ENCODE measurements at places on chromosomes 13 and 19. TPM values are rescaled to one million over a fixed set of nuclear protein-coding genes. Genes with fewer than 3 reads are reported as not detected.

USHBP1 gene
- polyA plus RNA-seq = 0.05 TPM

LILRA5 gene
- polyA plus RNA-seq = not detected

STARD13 gene
- 5.7 TPM for polyA plus RNA-seq

DIRAS1 gene
- polyA plus RNA-seq = 9.0 TPM

ATP4B gene
- not detected for polyA plus RNA-seq

ACER1 gene
- not detected for polyA plus RNA-seq

CRB3 gene
- not detected for polyA plus RNA-seq

DNA sequence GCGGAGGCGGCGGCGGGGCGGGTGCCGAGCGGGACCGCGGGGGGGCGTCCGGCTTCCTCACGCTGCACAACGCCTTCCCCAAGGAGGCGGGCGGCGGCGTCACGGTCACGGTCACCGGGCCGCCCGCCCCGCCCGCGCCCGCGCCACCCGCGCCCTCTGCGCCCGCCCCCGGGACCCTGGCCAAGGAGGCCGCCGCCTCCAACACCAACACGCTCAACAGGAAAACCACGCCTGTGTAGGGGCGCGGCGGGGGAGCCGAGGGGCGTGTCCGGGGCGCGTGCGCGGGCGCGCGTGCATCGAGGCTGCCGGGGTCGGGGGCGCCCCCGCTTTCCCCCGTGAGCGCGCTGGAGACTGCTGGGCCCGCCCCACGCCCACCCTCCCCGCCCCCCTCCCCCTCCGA is 8.8 kb upstream of the CACNG6 start:
- DNase-seq = peak; percentile 80

DNA sequence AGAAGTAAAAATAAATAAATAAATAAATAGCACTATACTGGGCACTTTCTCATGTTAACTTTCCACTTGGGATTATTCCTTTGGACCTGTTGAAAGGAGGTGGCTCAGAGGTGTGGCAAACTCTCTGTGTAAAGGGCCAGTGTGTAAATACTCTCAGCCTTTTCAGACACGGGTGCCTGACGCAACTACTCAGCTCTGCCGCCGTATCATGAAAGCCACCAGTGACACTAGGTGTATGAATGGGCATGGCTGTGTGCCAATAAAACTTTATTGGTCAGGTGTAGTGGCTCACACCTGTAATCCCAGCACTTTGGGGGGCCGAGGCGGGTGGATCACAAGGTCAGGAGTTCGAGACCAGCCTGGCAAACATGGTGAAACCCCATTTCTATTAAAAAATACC is 20.1 kb upstream of the SLC39A3 start:
- no peak for DNase-seq

DNA sequence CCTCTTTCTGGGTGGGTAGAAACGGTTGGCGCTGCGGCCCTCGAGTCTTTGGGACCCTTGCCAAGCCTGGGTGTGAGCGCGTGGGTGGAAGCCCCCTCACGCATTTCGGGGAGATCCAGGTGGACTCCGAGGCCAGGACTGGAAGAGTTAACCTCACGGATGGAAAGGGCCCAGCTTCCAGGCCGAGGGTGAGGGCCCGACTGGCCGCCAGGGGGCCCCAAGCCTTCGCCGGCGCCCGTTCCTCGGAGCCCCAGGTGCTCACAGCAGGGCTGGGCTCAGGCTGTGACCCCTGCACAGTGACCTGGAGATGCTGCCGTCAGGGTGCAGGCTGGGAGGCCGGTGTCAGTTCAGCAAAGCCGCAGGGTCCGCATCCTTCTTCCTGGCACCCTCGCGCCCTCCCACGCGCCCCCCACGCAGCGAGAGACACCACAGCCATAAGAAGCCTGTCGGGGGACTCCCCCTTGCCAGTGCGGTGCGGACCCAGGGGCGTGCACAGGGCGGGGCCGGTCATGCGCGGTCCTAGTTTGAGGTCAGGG is 34.2 kb upstream of the TMEM255B start:
- peak; percentile 90 for DNase-seq

GRCh38 chr13:66461021-66461420 is 769.1 kb downstream of the PCDH9 start:
- no peak for DNase-seq

GRCh38 chr19:53158119-53158656 is 665 bp downstream of the ZNF347 start:
- DNase-seq = peak; percentile 58

DNA sequence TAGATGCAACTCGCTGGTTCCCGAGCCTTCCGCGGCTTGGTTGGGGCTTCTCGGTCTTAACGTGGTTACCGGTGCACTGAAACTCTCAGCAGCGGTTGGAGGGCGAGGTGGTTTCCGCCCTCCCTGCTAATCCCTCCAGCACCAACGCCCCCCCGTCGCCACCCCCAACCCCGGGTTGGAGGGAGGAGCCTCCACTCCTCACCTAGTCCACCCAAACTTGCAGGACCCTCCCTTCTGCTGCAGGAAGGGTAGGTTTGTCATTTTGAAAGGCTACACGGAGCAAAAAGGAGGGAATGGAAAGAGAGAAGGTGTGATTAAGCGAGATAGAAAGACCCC is 465.0 kb downstream of the ITGBL1 start:
- DNase-seq = peak; percentile 54

- peak; percentile 87 for DNase-seq
These were observed 9.1 kb upstream of the DPP9 start for GRCh38 chr19:4732680-4733114.

GRCh38 chr13:30892966-30893365 is 13.1 kb upstream of the MEDAG start:
- no peak for DNase-seq

DNA sequence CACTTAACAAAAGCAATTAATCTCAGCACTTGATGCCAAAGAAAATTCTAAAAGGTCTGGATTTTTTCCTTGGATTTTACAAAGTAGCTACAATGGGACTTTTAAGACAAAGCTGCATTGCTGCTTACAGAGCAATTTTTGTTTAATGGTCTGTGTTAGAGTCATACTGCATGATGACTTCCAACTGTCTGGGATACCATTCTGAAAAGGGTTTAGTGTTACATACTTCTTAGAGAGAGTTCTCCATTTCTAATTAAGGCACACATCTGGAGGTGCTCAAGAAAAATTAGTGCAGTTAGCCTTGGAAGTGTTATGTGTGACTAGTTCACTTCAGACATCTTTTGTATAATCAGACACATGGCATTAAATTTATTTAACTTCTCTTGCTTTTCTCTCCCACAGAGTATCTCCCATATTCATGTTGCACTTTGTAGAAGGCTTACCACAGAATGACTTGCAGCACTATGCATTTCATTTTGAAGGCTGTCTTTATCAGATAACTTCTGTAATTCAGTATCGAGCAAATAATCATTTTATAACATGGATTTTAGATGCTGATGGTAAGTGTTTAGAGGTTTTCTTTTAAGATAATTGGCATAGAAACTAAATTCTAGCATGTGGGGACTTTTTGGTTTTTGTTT is 35.1 kb downstream of the USPL1 start:
- DNase-seq = no peak

- peak; percentile 91 for DNase-seq
These were observed 19.7 kb downstream of the PNPLA6 start for GRCh38 chr19:7554990-7555864.

DNA sequence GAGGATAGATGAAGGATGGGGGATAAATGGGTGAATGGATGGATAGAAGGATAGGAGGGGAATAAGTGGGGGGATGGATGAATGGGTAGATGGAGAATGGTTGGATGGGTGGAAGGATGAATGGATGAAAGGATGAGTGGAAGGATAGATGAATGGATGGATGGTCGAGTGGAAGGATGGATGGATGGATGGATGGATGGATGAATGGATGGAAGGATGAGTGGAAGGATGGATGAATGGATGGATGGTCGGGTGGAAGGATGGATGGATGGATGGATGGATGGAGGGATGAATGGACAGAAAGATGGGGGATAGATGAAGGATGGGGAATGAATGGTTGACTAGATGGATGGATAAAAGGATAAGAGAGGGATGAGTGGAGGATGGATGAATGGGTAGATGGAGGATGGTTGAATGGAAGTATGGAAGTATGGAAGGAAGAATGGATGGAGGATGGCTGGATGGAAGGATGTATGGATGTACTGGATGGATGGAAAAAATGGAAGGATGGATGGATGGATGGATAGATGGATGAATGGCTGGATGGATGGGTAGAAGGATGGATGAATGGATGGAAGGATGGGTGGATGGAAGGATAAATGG is 42.0 kb downstream of the FBN3 start:
- no peak for DNase-seq

GRCh38 chr13:79404361-79404760 is 1.7 kb downstream of the RBM26 start:
- no peak for DNase-seq

GRCh38 chr19:41096353-41096752 is 8.1 kb downstream of the CYP2A13 start:
- DNase-seq = no peak

- no peak for DNase-seq
These were observed 402.4 kb downstream of the KCNRG start for GRCh38 chr13:50417597-50417996.

DNA sequence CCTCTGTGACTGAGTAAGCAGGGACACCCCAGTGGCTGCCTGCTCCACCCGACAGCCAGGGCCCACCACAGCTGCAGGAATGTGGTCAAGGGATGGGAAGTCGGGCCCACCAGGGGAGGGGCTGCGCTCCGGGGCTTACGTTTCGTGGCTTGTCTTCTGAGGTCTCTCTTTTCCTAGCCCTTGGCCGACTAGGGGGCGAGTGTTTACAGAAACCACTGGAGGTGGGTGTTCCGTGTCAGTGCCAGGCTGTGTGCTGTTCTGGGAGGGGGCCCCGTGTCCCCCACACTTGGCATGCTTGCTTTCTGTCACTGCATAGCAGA is 4.5 kb downstream of the ADAT3 start:
- DNase-seq = no peak

DNA sequence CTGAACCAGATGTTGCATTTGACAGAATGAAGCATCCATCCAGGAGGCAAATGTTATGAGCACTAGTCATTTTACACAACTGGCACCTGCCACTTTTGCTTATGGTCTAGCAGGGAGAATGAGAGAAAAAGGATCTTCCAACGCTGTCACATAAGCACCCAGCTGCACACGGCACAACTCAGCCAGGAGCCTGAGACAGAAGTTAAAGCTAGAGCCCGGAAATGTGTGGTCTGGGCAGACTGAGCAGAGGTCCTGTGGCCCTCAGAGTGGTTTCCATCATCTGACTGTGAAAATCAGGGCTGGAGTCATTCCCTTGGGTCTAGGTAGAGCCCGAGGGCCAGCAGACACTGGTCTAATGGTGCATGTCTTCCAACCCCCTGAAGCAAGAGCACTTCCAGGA is 78.4 kb upstream of the XPO4 start:
- DNase-seq = no peak

- no peak for DNase-seq
These were observed 4.7 kb downstream of the ZNF317 start for GRCh38 chr19:9144920-9145319.

DNA sequence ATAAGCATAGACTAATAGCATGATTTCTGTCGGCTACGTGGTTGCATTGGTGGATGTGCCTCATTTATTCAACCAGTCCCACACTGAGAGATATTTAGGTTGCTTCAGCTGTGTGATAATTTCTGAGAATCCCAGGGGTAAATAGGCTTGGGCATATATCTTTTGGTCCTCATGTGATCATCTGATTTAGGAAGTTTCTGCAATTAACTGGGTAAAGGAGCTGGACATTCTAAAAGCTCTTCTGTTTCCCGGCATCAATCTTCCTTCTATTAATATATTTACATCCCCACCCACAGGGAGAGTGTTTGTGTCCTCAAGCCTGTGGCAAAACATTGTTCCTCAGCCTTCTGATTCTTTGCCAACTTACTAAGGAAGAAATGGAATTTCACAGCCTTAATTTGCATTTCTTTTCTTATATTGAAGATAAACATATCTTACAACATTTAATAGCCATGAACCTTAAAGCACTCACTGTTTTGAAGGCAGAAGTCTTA is 431.6 kb downstream of the RFC3 start:
- DNase-seq = no peak

DNA sequence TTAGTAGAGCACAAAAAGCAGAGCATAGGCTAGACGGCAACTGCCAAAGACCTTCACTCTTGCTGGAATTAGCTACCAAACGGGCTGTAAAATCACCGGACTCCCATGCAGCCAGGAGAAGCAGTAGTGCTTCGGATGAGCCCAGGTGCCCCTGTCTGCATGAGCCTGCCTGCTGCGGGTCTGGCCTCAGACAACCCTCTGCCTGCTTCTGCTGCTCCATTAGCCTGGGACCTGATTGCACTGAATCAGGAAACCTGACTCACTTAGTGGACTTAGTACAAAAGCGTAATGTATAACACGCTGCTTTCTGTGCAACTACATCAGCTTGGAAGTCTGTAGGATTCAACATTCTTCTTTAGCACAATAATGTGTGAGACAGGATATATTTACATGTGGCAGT is 170.0 kb downstream of the LMO7 start:
- no peak for DNase-seq
